Right ventricle myocardium superior (tissue), 1 donor: ENCODE measurements at places on chromosomes 1 and 21.

DNA sequence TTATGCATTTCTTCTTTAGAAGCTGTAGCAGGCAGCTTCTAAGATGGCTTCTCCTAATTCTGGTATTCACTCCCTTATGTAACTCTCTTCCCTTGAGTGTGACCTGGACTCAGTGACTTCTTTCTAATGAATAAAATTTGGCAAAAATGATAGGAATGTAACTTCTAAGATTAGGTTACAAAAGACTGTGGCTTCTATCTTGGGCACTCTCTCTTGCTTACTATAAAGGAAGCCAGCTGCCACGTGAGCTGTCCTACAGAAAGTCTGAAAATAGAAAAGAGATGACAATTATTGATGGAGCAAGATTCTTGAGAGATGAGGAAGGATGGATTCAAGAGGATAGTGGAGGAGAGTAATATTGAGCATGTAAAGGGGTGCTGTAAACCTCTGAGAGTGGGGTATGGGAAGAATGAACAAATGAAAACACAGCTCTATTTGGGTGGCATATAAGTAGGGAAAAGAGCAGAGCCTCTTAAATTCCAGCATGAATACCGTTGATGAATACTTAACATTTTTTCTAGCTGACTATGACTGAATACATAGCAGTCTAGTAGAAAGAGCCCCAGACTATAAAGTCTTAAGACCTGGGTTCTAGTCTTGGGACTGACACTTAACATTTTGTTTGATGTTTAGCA lies 5.5 kb downstream of the TSEN15 start:
- no peak for DNase-seq

DNA sequence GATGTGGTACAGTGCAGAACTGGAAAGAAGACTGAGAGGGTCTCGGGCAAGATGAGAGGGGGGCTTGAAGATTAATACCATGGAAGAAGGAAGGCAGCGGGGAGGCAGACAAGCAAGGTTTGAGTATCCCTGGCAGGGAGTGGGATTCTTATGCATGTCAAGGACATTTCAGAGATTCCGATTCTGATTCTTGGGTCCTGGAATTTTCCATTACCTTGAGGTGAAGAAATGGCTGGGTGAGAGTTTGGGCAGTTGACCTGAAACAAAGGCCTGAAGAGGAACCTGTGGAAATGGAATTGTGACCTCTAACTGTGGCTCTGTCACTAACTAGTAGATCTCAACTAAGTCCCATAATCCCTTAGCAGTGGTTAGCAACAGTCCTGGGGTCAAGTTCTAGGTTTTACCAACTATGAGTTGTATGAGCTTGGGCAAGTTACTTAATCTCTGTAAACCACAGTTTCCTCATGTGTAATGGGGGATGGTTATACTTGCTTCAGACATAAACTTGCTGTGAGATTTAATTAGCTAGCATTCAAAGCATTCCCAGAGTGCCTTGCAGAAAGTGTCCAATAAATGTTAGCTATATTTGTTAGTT lies 8.6 kb upstream of the ACTN2 start:
- no peak for DNase-seq

DNA sequence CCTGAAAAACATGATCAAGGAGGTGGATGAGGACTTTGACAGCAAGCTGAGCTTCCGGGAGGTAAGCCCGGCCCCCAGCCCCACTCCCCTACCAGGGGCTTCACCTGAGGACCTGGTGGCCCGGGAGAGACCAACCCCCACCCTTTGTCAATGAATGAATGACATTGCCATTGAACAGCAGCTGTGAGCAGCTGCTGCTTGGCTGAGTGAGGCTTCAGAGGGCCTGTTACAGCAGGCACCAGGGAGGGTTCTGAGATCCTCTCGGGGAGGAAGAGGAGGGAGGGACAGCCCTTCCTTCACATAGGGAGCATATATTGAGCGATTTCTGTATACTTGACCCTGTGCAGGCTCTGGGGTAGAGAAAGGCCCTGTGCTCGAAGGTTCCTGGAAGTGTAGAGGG lies 12.3 kb upstream of the CTRC start:
- no peak for DNase-seq

- no peak for DNase-seq
These were observed 14.2 kb upstream of the CASQ2 start for GRCh38 chr1:115782571-115783281.

DNA sequence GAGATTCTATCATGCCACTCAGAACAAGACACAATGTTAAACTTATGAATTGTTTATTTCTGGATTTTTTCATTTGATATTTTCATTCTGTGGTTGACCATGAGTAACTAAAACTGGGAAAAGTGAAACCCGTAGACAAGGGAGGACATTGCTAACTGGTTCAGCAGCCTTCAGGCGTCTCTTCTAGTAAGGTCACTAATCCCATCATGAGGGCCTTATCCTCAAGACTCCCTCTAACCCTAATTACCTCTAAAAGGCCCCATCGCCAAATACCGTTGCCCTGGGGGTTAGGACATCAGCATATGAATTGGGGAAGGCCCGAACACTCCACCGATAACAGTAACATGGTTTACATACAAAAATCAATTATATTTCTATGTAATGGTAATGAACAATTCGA lies 247.6 kb downstream of the TM2D1 start:
- no peak for DNase-seq

DNA sequence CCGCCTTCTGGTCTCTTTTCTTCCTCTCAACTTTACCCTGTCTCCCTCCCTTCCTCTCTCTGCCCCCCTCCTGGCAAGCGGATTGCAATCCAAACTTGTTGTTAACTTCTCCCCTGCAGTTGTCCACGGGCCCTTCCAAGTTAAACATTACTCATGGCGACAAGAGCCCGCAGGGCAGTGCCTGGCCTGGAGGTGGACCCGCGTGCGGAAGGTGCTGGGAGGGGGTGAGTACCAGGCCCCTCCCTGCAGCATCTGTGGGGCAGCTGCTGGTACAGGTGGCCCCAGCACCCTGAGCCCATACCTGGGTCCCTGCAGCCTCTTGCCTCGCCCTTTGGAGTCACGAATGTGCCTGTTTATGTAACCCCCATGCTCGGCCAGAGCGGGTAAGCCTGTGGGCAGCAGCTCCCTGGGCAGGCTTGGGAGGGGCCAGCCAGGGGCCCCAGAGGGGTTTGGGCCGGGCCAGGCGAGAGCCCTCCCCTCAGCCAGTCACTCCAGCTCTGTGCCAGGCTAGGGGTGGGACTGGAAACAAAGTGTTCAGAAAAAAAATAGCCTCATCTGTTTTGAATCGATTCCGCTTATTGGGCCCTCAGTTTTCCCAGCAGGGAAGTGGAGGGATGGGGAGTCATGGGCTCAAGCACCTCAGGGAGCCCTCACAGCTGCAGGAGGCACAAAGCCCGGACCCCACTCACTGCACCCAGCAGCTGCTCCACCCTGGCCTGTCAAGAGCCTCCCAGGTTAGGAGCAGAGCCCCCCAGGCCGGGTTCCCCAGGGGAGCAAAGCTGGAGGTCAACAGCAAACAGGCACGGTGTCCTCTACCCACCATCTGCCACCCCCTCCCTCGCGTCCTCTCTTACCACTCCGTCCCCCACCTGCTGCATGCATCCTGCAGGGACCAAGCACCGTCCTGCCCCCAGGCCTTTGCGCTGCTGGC lies 14.0 kb upstream of the FAAP20 start:
- DNase-seq: peak; percentile 66

DNA sequence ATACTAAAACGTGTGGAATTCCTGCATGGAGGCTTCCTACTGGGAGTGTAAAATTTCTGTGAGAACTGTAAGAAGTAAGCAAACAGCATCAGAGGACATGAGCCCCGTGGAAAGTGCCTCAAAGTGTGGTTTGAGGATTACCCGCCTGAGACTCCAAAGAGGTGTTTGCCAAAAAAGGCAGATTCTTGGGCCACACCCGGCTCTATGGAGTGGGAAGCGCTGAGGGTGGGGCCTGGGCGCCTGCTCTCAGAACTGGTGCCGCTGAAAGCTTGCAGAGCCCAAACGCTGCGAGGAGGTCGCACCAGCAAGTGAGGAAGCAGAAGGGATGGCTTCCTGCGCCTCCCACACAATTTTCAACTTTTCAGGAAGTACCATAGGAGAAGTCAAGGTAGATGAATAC lies 43.0 kb upstream of the PSEN2 start:
- DNase-seq: peak; percentile 80

DNA sequence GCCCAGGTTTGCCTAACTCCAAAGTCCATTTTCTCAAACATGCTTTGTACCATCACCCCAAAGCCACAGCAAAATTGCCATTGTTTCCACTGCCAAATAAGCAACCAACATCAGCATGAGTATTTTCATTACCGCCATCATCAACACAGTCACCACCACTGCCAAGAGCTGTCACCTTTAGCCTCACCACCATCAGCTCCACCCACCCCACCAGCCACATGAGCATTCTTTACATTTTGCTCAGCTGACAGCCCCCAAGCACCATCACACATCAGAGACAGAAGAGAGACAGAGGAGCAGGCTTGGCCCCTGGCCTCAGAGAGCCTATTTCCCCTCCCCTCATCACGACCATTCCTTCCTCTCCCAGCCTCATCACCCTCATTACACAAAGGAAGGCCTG lies 42.7 kb downstream of the TAS1R2 start:
- no peak for DNase-seq

GRCh38 chr1:230084408-230085177 lies 17.6 kb downstream of the GALNT2 start:
- no peak for DNase-seq

DNA sequence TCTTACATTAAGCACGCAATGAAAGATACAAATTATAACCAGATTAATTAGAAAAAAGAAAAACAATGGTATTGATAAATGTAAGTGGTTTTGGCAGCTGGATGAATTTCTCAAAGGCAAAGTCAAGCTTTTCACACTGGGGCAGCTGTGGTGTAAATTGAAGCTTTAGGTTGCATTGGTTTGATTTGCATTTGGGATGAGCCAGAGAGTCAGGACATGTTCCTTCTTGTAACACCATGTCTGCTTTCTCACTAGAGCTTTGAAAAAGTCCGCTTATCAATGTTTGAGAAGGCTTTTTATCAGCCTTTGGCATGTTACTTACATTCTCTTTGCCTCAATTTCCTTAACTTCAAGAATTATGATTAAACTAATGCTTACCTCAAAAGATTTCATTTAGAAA lies 173.9 kb downstream of the GPATCH2 start:
- no peak for DNase-seq

DNA sequence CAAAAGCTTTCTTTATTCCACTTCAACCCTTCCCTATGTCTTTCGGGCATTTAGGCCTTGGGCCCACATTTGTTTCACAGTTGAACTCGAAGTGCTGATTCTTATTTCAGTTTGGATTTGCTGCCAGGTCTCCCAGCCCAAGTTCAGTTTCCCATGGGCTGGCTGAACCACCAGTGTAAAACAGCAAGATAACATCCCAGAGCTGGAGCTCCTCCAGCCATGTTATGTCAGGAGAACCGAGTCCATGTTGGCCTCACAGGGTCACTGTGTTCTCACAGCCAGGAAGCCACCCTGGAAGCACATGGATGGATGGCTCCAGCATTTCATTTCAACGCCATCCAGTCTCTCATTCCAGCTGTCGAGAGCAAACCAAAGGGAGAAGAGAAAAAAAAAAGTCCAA lies 45.2 kb upstream of the RXRG start:
- DNase-seq: peak; percentile 84
